Transverse colon (tissue), 4 donors: ENCODE measurements at places on chromosomes 13 and 19.

DNA sequence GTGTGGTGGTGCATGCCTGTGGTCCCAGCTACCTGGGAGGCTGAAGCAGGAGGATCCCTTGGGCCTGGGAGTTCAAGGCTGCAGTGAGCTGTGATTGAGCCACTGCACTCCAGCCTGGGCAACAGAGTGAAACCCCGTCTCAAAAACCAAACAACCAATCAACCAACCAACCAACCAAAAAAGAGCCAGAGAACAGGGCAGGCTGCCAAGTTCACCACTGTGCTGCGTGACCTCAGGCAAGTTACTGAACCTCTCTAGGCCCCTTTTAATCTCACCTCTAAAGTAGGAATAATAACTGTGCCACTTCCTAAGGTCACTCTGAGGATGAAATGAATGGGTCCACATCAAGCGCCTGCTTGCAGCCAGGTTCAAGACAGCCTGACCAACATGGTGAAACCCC lies 16.9 kb downstream of the TJP3 start:
- DNase-seq: no peak

- DNase-seq: no peak
Observed at GRCh38 chr13:87311165-87311564, 360.0 kb upstream of the SLITRK5 start.

DNA sequence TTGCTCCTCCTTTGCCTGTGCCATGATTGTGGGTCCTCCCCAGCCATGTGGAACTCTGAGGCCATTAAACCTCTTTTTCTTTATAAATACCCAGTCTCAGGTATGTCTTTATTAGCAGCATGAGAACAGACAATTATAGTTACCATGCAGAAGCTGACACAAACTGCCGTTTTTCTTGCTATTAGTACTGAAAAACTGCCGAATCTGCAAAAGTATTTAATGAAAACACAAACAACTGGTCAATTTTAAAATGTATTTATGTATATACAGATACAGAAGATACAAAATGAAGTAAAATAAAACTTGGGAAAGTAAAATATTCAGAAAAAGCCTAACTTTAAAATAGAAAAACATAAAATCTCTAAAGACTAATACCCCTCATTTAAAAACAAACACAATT lies 206.3 kb downstream of the DIAPH3 start:
- no peak for DNase-seq

DNA sequence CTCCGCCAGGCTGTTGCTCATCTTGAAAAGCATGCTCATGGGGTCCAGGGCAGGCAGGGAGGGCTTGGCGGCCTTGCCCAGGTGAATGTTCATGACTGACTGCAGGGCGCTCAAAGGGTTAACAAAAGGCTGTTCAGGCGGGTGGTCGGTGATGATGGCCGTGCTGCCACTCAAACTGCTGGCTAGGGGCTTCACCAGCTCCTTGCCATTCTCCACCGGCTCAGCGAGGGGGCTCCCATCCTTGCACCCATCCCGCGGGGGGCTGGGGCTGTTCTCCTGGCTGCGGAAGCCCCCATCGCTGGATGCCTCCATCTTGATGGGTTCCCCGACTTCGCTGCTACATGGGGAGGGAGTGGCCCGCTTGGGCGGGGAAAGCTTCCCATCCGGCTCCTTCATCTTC lies 71.7 kb downstream of the TSHZ3 start:
- no peak for DNase-seq

DNA sequence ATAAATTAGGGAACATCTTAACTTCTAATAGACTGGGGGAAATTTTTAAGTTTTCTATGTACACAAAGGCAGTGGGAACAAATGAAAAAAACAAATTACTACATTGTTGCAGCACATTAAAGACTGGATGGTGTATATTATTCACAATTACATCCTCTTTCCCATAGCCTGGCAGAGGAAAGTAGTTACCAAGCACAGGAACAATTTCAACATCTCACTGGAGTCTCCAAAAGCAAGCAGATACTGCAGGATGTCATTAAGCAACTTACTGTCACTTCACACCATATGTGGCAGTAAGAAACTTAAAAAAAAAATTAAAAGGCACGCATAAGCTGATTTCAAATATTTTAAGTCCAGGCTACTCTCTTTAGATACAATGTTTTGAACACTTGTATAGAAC lies 6.4 kb upstream of the EFNB2 start:
- no peak for DNase-seq

GRCh38 chr13:87669379-87669978 lies 1.7 kb upstream of the SLITRK5 start:
- DNase-seq: no peak

DNA sequence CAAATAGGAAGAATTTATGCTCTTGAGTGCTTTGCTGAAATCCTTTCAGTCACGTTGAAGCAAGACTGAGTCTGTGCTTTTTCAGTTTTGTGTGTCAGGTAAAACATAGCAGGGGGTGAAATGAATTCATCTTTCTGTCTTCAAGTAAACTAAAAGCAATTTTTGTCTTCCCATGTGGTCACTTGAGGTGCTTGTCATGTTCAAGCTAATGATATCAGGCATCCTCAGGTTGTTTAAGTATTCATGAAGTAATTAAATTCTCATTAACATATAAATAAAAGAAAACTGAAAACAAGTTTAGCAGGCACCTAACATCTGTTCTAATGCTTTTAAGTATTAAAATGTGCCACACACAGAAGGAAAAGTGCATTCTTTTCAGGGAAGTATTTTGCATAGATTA lies 2701.3 kb downstream of the PCDH9 start:
- DNase-seq: no peak
